ENCODE measurements at places on chromosomes 6 and 20.
A peak's percentile ranks its signal among the peaks of the same experiment; 100 is the strongest.

- DNase-seq, result no peak
Observed at GRCh38 chr6:63985223-63985622, 349.6 kb downstream of the PHF3 start.

DNA sequence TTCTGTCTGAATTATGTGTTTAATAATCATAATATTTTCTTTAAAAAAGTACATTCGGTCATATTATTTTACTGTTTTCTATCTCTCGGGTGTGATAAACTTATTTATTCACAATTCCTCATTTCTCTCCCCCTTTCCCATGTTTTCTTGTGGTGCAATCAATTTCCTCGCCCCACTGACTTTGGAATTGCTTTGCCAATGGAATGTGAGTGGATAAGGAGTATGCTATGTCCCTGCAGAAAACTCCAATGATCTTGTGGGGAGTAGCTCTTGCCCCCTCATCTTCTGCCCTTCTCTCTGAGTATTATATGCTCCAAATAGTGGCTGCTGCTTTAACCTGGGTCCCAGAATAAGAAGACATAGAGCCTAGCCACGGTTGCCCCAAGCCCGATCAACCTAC is 64.1 kb downstream of the HMGN3 start:
- no peak for DNase-seq

DNA sequence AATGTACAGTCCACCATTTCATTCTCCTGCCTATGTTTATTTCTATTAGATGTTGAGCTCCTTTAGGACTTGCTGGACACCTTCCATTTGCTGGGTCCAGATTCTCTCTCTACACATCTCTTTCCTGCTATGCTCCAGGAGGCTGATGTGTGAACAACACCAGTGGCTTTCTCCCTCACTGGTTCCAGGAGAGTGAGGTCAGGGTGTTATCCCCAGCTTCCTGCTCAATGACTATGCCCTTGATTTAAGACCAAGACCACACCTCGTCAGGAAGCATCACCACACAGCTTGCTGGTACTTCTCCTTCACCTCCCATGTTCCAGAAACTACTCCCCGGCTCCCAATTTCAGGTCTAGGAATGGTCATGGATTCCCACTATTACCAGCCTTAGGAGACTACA is 31.3 kb upstream of the E2F3 start:
- no peak for DNase-seq

- DNase-seq, result no peak
Observed at GRCh38 chr20:22732751-22733150, 148.4 kb upstream of the FOXA2 start.

GRCh38 chr20:53567379-53567917 is 26.2 kb downstream of the ZNF217 start:
- DNase-seq, result no peak

DNA sequence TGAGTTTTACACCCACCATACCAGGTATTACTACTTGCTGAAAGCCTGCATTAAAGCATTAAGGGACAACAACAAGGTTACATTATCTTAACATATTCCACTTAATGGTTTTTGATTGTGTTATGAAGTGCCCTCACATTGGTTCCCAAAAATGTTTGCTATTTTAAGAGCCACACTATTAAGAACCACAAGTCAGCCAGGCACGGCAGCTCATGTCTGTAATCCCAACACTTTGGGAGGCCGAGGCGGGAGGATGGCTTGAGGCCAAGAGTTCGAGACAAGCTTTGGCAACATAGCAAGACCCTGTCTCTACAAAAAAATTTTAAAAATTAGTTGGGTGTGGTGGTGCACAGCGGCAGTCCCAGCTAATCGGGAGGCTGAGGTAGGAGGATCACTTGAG is 28.2 kb downstream of the ATXN1 start:
- no peak for DNase-seq

DNA sequence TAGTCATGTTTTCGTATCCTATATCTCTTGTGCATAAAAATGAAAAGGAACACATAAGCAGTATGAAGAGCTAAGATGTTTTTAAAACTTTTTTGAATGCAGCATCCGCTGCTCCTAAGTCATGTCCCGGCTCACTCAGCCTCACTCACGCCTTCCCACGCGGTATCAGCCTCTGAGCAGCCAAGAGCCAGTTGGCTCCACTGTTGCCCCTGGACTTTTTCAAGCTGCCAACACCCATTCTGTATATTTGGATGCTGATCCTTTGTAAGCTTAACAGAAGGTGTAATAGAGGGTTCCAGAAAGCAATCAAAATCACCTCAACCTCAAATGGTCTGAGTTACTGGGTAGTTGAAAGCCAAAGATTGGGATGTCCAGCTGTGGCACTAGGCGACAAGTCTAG is 139.3 kb downstream of the TTLL2 start:
- no peak for DNase-seq

DNA sequence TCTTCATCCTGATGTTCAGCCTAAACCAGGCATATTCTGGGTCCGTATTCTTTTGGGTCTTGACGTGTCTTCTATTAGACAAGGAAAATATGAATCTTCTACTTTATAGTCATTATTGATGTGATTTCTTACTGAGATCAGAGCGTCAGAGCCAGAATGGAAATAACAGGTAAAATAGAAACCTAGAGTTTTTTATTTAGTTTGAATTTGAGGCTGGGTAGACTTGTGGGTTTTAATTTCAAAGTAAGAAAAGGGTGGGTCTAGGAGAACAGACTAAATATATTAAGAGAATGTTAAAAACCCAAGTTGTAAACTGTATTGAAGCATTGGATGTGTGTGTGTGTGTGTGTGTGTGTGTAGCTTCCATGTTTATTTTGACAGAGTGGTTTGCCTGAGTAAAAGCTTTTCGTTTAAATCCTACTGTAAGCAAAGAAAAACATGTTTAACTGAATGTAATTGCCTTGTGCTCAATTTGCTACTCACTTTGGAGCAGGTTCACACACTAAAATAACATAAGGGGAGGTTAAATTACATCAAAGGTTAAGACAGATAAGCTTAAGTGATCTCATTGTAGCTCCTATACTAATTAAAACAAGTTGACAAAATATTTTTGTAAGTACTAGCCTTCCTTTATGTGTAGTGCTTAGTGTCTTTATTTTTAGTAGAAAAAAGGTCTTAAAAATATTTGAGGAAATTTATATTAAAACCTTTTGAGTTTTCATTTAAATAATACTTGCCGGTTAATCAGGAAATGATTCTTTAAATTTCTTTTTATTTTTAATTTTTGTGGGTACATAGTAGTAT is 17.4 kb downstream of the HECA start:
- DNase-seq, result no peak

GRCh38 chr6:112600168-112600567 is 253.0 kb downstream of the RFPL4B start:
- no peak for DNase-seq

- DNase-seq, result no peak
Observed at GRCh38 chr6:100138346-100139022, 144.5 kb upstream of the MCHR2 start.

GRCh38 chr6:45388328-45388727 is 10.6 kb upstream of the SUPT3H start:
- peak; percentile 10 for DNase-seq

DNA sequence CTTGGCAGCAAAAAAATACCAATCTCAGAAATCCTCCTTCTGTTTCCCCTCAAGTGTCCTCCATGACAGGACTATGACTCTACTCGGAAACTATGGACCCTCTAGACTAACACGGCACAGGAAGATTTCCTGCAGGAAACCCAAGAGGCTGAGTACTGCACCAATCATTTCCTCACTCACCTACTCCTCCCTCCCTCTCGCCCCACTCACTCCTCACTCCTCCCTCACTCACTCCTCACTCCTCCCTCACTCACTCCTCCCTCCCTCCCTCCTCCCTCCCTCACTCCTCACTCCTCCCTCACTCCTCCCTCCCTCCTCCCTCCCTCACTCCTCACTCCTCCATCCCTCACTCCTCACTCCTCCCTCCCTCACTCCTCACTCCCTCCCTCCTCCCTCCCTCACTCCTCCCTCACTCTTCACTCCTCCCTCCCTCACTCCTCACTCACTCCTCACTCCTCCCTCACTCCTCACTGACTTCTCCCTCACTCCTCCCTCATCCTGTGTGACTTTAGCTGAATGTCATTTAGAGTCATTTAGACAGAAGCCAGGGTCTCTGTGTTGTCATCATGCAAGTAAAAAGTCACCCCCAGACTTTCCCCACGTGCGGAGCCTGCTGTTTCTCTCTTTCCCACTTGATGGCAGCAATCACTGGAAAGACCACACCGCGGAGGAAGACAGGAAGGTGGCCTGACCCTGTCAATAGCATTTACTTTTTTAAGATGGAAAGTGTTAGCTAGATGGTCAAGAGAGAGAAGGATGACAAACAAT is 226.8 kb upstream of the PDE10A start:
- peak; percentile 45 for DNase-seq

DNA sequence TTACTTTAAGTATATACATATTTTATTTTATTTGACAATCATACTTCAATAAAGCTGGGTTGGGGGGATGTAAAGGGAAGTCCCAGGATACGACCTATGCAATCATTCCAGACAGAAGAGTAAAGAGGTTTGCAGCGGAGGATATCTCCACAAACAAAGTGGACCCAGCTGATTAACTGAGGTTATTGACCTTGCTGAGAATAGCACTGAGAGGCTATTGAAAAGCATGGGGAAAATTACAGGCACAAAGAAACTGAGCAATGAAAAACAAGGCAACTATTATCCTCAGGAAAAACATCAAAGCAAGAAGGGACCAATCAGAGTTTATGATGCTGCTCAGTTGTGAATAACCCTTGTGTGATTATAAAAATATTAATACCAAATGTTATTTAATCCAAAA is 32.6 kb downstream of the SERPINB1 start:
- no peak for DNase-seq

GRCh38 chr6:139883776-139884175 is 509.3 kb upstream of the CITED2 start:
- DNase-seq, result no peak
